ENCODE measurements at places on chromosomes 1 and 21. TPM values are rescaled to one million over a fixed set of nuclear protein-coding genes. Genes with fewer than 3 reads are reported as not detected.

- no peaks in the 10 kb centered on the region for H3K27me3 ChIP-seq
- H3K4me1 ChIP-seq, result no peaks in the 10 kb centered on the region
- H3K36me3 ChIP-seq, result peaks cover 5% of the 10 kb centered on the region
- H3K4me3 ChIP-seq, result no peak overlapping the region
- DNase-seq, result no peak
Observed at GRCh38 chr1:202439308-202439707, 90.8 kb downstream of the PPP1R12B start.

DNA sequence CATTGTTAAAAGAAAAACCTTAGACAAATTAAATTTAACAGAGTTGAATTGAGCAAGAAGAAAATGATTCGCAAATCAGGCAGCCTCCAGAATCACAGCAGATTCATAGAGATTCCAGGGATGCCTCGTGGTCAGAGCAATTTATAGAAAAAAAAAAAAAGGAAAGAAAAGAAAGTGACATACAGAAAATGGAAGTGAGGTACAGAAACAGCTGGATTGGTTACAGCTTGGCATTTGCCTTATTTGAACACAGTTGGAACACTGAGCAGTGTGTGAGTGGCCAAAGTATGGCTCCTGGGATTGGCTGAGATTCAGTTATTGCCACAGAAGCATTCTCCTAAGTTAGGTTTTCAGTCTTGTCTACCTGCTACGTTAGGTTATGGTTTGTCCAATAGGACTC is 9.1 kb upstream of the C21orf91 start:
- no peak overlapping the region for H3K27ac ChIP-seq
- H3K27me3 ChIP-seq, result no peaks in the 10 kb centered on the region
- no peak overlapping the region for H3K4me3 ChIP-seq
- no peaks in the 10 kb centered on the region for H3K4me1 ChIP-seq

DNA sequence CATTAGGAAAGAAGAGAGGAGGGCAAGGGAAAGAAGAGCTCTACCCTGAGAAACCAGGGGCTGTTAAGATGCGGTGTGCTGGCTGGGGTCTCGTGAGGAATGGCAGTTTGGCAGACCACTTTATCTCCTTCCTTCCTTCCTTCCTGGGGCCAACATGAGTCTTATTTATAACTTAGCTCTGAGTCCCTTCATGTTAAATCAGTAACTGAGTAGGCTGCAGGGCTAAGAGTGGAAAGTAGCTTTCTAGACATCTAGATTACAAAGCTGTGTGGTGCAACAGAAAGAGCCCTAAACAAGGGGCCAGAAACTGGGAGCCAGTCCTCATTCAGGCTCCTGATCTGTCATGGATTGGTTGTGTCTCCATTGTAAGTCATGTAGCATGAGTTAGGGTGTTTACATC is 135.4 kb upstream of the DUSP10 start:
- H3K4me1 ChIP-seq, result no peaks in the 10 kb centered on the region
- no peaks in the 10 kb centered on the region for H3K27me3 ChIP-seq
- DNase-seq, result no peak
- H3K36me3 ChIP-seq, result no peaks in the 10 kb centered on the region
- H3K27ac ChIP-seq, result no peak overlapping the region

- H3K4me3 ChIP-seq, result no peak overlapping the region
- DNase-seq, result peak; percentile 69
- H3K27me3 ChIP-seq, result no peaks in the 10 kb centered on the region
- no peak overlapping the region for H3K27ac ChIP-seq
Observed at GRCh38 chr1:171245458-171246064, 2.7 kb upstream of the FMO1 start.

DNA sequence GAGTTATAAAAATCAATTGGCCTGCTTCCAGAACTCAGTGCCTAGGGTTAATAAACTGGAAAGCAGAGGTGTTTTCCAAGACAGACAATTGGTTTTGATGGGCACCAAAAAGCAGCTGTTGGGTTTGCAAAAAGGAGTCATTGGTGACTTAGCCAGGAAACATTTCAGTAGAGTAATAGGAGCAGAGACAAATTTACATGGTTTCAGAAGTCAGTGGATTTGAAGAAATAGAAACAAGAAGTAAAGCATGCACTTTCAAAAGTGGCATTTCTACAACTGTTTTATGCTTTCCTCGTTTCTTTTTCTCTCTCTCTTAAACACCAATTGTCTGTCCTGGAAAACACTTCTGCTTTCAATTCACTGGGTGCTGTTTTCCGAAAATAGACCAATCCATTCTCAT is 87.8 kb downstream of the GLUL start:
- H3K36me3 ChIP-seq, result no peaks in the 10 kb centered on the region
- H3K4me1 ChIP-seq, result peaks cover 14% of the 10 kb centered on the region
- no peak for DNase-seq
- H3K4me3 ChIP-seq, result no peak overlapping the region

DNA sequence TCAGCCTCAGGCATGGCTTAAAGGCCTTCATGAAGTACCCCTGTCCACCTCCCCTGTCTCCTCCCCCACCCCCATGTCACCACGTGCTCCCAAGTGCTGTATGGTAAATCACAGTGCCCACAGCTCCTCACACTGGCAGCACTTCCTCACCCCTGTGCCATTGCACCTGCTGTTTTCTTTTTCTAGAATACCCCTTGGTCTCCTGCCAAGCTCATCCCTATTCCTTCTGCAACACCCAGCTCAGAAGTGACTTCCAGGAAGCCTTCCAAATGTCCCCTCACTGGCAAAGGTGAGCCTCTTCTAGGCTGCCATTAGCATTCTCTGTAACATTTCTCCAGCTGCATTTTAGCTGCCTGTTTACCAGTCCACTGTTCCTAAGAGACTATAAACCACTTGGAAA is 9.4 kb downstream of the AKNAD1 start:
- no peak overlapping the region for H3K27ac ChIP-seq
- no peaks in the 10 kb centered on the region for H3K4me1 ChIP-seq
- no peaks in the 10 kb centered on the region for H3K27me3 ChIP-seq
- H3K4me3 ChIP-seq, result no peak overlapping the region
- H3K36me3 ChIP-seq, result no peaks in the 10 kb centered on the region

GRCh38 chr1:101506541-101507164 is 269.8 kb downstream of the S1PR1 start:
- no peaks in the 10 kb centered on the region for H3K27me3 ChIP-seq
- no peak overlapping the region for H3K27ac ChIP-seq
- peak; percentile 63 for DNase-seq

GRCh38 chr1:35894183-35894582 is 11.2 kb downstream of the AGO1 start:
- no peak for DNase-seq
- no peak overlapping the region for H3K27ac ChIP-seq
- no peaks in the 10 kb centered on the region for H3K27me3 ChIP-seq
- H3K36me3 ChIP-seq, result no peaks in the 10 kb centered on the region

GRCh38 chr1:64388336-64388735 is 81.6 kb upstream of the CACHD1 start:
- H3K27me3 ChIP-seq, result no peaks in the 10 kb centered on the region
- no peak overlapping the region for H3K4me3 ChIP-seq
- peak; percentile 16 for DNase-seq
- H3K36me3 ChIP-seq, result no peaks in the 10 kb centered on the region
- peak overlapping the region; percentile 67 for H3K27ac ChIP-seq
- no peaks in the 10 kb centered on the region for H3K4me1 ChIP-seq

- H3K36me3 ChIP-seq, result no peaks in the 10 kb centered on the region
- H3K27ac ChIP-seq, result no peak overlapping the region
- peak; percentile 74 for DNase-seq
- H3K4me3 ChIP-seq, result no peak overlapping the region
- no peaks in the 10 kb centered on the region for H3K4me1 ChIP-seq
Observed at GRCh38 chr1:17419626-17420328, 19.7 kb downstream of the RCC2 start.

The MX1 gene
- polyA plus RNA-seq, result 14.2 TPM

The PKNOX1 gene
- 11.0 TPM for polyA plus RNA-seq

The RHD gene
- 0.19 TPM for polyA plus RNA-seq

The NBPF10 gene
- polyA plus RNA-seq, result 1.1 TPM

The RLF gene
- polyA plus RNA-seq, result 5.6 TPM

The CYP4X1 gene
- 1.1 TPM for polyA plus RNA-seq

The KLHL12 gene
- polyA plus RNA-seq, result 12.7 TPM

Data from hepatocyte (in vitro differentiated cells).